ENCODE measurements at places on chromosomes 2 and 18.

DNA sequence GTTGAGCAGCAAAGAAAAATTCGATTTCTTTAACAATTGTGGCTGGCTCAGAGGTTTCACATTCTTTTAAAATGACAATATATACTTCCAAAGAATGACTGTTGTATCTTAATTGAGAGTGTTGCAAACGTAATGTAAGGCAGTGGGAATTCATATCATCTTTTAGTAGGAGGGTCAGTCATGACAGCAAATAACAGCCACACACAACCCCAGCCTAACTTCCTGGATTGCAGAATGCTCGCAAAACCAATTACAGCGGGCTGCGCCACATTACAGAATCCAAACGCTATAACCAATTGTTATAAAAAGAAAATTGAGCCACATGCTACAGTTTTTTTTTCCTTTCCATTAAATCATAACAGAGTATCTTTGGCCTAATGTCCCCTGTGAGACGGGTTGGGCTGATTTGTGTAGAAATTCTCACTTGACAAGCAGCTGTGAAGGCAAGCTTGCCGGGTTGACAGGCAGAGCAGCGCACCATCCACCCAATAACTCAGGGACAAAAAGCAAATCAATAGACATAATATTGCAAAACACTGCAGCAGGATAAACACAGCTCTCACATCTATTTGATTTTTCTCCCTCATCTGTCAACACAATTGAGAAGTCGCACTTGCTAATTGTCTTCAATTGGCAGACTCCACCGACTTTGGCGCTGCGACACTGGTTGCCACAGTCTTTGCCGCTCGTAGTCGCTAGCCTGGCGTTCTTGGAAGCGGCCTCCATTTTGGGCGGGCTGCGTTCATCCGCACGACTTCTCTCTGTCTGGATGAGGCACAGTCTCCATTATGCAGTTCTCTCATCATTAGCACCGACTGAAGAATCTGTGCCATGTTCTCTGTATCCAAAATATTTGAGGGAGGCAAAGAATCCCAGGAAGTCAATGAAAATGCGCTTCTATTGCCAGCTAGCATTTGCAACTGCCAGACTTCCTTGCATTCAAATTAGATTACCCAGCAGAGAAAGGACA lies 95.0 kb upstream of the CCDC68 start:
- DNase-seq = no peak

- no peak for DNase-seq
Observed at GRCh38 chr2:203535784-203536585, 884 bp upstream of the RAPH1 start.

DNA sequence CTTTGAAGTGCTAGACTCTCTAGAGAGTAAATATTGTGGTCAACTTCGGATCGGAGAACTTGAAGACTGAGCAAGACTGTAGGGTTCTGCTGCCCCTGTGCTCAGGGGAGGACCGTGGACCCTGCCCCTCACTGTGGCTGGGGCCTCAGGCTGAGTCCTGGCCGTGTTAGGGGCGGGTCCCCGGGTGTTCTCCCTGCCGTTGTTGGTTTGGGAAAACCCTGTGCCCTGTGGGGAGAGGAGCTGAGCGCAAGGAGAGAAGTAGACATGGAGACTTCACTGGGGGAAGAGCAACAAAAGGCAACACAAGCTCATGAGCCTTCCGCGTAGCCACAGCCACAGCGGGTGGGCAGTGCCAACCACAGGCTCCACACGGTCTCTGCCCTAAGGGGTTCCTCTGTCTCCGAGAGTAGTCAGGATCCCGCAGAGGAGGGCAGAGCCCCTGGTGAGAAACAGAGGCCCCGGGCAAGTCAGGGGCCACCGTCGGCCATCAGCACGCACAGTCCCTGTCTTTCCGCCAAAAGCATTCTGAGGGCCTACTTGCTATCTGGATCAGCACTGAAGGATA lies 53.1 kb downstream of the NTSR2 start:
- DNase-seq = no peak

DNA sequence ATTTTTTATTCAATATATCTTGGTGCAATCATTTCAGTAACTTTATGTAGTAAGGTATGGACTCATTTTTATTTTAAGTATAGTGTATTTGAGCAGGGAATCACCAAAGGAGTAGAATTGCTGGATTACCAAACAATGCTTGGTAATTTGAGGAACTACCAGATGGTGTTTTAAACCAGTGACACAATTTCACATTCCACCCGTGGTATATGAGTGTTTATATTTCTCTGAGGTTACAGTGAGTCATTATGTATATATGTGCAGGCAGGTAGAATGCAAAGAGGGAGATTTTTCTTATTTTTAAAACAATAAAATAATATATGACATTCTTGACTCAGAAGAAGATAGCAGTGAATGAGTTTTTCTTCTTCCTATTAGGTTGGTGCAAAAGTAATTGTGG lies 596.9 kb downstream of the DCC start:
- no peak for DNase-seq

DNA sequence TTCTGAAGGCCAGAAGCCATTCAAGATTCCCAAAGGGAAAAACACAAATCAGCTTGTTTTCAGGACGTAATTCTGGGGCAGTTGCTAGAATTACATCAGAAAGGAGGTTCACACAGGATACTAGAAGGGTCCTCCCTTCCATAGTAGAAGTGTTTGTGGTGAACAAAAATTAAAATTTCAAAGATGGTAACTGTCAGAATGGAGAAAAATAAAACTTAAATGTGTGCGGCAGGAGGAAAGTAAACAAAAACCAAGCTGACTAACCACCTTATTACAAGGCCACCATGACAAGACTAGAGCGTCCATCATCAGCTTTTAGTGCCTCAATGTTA lies 9.7 kb upstream of the TPRKB start:
- DNase-seq = no peak

GRCh38 chr18:77250926-77251729 lies 1.5 kb downstream of the GALR1 start:
- DNase-seq = no peak

- DNase-seq = no peak
Observed at GRCh38 chr2:46984642-46985476, 69.3 kb upstream of the MCFD2 start.

GRCh38 chr18:35494251-35495220 lies 3.2 kb downstream of the INO80C start:
- no peak for DNase-seq

- DNase-seq = no peak
Observed at GRCh38 chr2:88416016-88416663, 36.4 kb downstream of the FOXI3 start.

DNA sequence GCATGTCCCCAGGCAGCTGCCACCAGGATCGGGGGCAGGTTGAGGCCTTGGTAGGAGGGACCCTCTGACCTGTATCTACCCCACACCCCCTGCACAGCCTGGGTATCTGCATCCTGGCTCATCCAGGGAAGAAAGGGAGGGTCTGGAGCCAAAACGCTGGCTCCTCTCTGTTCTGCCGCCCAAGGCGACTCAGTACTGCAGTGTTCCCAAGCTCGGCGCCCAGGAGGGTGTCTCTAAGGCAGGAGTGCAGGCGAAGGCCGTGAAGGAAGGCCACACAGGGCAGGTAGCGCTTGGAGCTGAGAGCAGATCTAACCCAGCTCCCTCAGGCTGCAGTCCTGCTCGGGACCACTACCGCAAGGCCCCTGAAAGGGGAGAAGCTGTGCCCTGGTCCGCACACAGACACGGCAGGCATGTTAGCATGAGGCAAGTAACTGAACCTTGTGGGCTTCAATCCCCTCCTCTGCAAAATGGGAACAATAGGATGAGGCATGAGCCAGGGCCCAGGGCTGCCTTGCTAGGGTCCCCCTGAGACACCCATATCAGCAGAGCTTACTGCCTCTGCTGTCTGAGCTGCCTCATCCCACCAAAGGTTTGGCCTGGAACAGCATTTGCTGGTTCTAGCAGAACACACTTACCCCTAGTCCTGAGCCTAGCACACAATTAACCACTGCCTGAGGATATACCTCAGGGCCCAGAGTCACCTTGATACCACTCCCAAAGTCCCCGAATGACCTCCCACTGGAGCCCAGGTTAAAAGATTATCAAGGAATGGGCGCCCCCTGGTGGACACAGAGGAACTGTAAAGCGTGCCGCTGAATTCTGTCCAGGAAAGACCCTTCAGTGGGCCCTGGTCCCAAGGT lies 6.5 kb downstream of the PTMA start:
- DNase-seq = peak; percentile 91

- DNase-seq = no peak
Observed at GRCh38 chr18:36735130-36735529, 93.7 kb downstream of the TPGS2 start.

- DNase-seq = no peak
Observed at GRCh38 chr2:203780231-203780630, 73.8 kb downstream of the CD28 start.

DNA sequence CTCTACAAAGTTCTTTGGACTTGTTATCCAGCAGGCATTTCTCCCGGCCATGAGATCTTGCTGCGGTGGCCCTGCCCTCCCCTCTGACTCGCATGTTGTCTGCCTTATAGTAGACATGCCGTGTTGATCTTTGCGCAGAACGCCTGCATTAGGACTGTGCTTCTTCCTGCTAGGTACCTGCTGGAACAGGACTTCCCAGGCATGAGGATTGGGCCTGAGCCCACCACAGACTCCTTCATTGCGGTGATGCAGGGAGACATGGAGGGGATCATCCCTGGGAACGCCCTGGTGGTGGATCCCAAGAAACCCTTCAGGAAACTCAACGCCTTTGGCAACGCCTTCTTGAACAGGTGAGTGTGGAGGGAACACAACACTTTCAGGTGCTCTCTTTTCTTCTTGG lies 10.1 kb downstream of the EHD3 start:
- DNase-seq = no peak

DNA sequence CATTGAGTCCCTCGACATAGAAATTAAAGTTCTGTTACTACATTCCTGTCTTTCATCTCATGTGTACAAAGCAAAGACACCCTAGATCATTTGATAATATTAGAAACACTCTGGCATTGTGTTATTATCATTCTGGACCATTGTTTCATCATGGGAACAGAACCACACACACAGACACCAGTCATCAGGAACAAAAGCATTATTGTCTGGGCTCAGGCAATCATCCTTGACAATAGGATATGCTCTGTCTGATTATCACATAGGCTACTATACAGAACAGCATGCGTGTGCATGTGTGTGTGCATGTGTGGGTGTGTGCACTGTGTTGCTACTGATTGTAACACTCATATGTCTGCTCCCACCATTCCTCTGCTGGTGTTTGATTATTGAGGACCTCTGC lies 242.5 kb downstream of the SH3BP4 start:
- no peak for DNase-seq

GRCh38 chr2:205930209-205930608 lies 155.8 kb downstream of the INO80D start:
- DNase-seq = no peak

- DNase-seq = no peak
Observed at GRCh38 chr2:233367586-233367985, 13.3 kb downstream of the DGKD start.

GRCh38 chr18:50594942-50595341 lies 35.1 kb downstream of the MAPK4 start:
- DNase-seq = no peak

GRCh38 chr2:96970248-96970875 lies 16.0 kb downstream of the FAM178B start:
- DNase-seq = no peak

GRCh38 chr2:127485051-127485693 lies 41.1 kb downstream of the IWS1 start:
- no peak for DNase-seq

DNA sequence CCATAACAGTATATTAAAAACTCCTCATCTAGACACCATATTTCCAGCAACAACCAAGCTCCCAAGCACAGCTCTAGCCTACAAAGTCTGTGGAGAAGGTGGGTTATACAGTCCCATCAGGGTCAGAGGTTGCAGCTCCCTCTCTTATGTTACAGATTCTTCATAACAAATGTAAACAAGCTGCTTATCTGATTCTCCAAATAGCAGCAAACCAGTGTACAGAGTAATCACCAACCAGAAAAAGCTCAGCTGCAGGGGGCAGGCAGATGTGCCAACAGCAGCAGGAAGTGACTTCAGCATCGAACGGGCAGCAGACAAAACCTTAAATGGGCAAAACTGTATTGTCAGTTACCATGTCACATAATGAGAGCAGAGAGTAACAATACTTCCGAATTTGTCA lies 52.9 kb upstream of the NABP1 start:
- no peak for DNase-seq

DNA sequence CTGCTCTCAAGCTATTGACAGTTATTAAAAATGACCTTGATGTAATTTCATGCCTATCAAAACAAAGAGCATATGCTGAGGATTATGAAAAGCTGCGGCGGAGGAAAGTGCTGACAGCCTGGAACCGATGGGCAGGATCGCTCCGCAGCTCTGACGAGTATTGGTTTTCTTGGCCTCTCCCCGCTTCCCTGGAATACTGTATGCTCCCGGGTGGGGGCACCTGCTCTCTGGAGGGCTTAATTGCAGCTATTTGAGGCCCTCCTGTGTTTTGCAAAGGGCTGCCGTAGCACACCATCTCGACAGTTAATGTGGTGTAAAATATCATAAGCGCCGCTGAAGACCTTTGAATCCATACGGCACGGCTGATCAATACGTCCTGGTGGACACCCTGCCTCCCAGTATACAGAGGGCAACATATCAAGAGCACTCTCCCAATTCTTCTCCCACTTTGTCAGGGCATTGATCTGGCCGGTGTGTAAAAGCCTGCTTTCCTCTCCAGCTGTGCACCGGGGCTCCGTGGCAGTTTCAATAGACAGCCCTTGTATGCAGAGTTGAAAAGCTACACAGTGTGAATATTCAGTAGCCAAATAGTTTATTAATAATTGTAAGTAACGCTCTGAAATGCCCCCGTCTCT lies 662.4 kb downstream of the GALR1 start:
- DNase-seq = no peak

GRCh38 chr2:132374961-132375360 lies 41.6 kb upstream of the GPR39 start:
- DNase-seq = no peak

DNA sequence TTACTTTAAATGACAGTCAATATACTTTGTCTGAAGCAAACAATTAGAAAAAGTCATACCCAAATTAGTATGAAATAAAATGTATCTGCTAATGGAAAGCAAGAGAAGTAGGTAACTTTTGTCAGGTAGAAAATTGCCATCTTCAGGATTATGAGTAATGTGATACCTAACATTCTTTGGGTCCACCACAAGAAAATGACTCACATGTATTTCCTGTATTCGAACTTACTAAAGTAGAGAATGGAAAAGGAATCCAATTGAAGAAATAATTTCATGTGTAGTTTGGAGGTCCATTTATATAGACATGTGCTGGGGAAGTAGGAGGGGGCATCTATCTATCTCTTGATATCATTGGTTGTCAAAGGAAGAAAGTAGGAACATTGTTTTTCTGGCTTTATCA lies 636.2 kb upstream of the CHAC2 start:
- no peak for DNase-seq
